Kidney epithelial cell (primary cell): ENCODE measurements at places on chromosomes 12 and 14.

DNA sequence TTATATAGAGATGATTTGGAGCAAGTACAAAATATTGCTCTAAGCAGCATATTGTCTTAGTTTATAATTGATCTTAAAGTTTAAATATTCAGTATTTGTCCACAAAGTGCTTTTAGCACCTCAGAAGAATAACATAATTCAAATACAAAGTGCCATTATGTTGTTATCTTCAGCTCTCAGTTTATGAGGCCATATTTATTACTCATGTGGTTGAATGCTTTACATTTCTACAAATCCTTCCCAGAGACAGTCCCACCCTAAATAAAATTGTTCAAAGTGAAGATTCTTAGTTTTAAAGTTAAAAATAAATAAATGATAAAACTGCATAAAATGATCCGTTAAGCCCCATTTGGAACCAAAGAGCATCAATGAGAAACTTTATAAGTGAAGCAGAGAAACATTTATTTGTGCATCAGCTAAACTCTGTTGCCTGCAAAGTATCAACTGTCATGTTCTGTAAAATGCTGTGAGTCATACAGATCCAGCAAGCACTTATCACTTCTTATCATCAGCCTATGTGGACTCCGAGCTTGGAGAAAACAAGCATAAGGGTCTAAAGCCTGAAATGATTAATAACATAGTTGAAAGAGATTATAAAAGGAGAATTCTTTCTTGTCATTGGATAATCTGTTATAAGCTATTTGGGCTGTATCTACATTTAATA lies 218.9 kb downstream of the ADAMTS20 start:
- no peak for DNase-seq

DNA sequence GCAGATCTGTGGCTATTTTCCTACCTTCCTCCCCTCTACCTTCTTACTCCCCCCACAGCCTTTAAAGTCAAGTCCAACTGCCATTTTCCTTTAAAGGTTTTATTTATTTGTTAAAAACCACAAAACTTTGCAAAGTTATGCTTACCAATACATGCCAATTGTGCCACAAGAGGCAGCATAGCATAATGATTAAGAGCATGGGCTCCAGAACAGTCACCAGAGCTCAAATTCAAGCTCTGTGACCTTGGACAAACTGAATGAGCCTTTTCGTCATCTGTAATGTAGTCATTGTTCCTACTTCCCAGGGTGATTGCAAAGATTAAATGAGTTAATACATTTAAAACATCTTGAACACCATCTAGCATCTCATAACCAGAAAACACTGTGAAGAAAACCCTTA lies 13.0 kb upstream of the FMNL3 start:
- no peak for DNase-seq

DNA sequence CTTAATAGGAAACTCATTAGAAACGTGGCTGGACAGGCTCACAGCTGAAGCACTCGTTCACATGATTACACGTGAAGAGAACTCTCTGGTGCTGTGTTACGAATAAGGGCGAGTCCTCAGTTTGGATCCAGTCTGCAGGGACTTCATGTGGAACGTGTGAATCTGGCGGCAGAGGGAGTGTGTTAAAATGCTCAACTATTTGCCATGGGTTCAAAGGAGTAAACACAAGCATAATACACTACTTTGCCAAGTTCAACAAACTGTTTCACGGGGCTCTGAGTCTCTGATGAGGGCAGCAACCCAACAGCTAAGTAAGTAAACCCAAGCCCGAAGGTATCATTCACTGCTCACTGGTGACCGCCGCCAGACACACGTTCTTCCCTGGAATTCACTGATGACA lies 42.4 kb downstream of the NUAK1 start:
- no peak for DNase-seq

DNA sequence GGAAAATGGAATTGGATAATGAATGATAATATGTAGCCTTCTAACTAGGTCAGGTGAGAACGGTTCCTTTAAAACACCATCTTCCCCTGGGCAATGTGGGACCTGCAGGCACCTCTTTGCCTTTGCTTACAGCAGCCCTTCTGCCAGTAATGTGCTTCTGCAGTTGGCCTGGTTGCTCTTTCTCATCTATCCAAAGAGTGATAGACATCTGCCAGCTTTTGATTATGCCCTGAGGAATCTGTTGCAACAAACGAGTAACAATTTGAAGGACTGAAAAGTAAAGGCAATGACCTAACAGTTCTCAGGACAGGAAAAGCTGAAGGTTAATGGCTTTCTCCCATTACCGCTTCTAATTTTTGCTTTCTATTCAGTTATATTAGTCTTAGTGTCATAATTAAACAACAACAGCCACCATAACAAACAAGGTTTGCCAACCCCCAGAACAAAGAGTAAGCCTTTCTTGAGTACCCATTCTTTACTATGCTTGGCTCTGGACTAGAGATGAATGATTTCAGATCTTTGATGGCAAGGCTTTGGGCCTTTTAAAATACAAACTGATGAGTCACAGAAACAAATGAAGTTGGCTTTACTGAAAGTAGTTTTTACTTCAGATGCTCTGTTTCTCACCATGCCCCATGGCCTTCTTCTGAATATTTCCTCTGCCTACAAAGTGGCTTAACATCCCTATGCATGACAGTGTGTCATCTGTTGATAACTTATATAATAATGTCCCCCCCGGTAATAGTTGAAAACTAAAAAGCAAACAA lies 76.1 kb upstream of the KRR1 start:
- no peak for DNase-seq

DNA sequence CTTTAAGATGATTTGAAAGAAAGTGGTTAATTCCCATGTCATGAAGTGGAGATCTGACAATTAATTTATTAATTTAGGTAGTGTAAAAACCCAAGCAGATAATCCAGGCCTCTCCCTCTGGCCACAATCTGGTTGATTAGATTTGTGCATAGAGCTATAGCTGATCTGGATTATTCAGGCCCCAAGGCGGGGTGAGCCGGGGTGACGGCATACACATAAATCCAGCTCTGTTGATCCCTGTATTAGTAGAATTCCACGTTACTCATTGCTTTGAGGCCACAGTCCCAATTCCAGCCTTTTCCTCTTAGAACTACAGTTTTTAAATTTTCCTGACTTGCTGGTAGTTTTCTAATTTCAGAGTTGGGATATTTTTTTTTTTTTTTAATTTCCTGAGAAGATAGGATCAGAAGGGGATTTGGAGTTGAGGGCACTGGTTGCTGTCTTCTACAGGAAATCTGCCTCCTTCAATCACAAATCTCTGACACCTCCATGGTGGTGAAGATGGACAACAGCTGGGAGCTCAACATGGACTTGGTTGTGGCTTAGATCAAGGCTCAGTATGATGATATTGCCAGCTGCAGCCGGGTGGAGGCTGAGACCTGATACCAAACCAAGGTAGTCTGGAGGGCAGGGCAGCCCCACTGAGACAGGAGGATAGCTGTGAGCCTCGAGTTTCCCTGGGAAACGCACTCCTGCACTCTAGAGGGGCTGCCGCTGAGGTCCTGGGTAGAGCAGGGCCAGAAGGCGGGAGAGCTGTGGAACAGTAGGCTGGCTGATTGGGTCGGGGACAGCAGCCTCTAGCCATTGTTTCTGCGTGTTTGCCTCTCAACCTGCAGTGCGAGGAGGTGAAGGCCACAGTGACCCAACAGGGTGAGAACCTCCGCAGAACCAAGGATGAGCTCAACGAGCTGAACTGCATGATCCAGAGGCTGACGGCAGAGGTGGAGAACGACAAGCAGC lies 19.4 kb downstream of the KRT85 start:
- no peak for DNase-seq

DNA sequence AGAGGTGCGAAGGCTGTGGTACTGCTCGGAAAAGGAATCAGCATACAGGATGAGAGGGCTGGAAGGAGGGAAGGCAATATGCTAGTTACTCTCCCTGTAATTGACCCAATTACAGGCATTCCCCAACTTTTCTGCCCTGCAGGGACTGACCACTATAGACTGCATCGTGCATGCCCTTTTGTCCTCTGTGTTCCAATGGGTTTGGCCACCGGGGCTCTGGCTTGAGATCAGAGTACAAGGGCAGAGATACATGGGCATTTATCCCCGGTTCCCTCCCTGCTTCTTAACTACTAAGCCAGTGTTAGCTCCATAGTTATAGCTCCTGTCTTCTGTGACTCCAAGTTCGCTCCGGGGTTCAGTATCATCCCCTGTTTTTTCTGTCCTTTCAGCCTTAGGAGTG lies 59.7 kb downstream of the GTF2A1 start:
- no peak for DNase-seq

GRCh38 chr12:132535019-132535418 lies 45.1 kb downstream of the FBRSL1 start:
- no peak for DNase-seq

DNA sequence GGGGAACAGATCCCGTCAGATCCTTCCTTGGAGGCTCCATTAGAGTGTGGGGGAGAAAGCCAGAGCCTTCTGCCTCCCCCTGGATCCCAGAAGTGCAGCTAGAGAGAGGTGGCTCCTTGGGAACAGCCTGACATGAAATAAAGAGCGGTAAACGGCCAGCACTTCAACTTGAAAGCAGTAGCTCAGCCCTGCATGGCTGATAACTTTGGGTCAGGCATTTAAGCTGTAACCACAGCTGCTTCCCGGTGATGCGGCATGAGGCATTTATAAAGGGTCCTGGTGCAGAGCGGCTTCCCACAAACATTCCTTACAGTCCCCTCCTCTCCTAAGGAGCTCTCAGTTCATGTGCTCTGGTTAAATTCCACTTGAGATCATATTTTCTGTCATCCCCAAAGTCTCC lies 960.3 kb downstream of the VRK1 start:
- DNase-seq: no peak

DNA sequence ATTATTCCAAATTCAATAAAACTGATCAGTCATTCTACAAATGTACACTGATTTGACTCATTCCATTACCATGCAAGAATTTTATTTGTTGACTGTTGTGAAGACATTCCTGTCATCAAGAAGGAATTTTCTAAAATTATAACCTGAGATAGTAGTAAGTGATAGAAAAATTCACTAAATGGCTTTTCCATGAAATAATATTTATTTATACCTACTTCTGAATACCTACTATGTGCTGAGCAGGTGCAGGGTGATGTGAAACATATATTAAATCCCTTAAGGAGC lies 841.7 kb downstream of the NRXN3 start:
- DNase-seq: no peak

- no peak for DNase-seq
These were observed 82.9 kb downstream of the BCL2L14 start for GRCh38 chr12:12153596-12153995.

DNA sequence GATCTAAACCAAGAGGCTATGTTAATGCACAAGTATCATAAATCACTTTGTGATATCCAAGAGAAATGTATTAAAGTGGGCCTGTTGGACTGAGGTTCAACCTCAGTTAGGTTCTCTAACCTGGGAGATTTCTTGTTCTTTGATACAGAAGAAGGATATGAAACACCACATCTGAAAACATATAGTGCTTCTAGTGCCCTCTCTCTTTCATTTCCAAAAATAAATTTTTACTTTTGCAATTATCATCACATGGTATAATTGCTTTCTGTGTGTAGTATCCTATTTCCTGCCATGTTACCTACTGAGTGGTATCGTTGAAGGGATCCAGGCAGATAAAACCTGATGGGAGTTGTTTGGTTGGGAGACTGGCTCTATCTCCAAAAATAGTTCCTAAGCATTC lies 264.9 kb downstream of the CCER1 start:
- no peak for DNase-seq

- DNase-seq: no peak
These were observed 40.4 kb downstream of the NIN start for GRCh38 chr14:50790589-50790988.

- no peak for DNase-seq
These were observed 27.4 kb upstream of the BATF start for GRCh38 chr14:75494896-75495295.

DNA sequence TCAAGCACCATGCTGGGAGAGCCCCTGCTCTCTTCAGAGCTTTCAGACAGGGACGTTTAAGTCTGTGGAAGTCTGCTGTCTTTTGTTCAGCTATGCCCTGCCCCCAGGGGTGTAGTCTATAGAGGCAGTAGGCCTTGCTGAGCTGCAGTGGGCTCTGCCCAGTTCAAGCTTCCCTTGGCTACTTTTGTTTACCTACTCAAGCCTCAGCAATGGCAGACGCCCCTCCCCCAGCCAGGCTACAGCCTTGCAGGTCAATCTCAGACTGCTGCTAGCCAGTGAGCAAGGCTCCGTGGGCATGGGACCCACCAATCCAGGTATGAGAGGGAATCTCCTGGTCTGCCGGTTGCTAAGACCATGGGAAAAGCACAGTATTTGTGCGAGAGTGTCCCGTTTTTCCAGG lies 37.4 kb upstream of the C12orf71 start:
- no peak for DNase-seq

GRCh38 chr14:67517083-67517482 lies 16.0 kb upstream of the PLEKHH1 start:
- no peak for DNase-seq

- DNase-seq: no peak
These were observed 180.9 kb downstream of the AEBP2 start for GRCh38 chr12:19620222-19620621.

- DNase-seq: no peak
These were observed 8.6 kb downstream of the SLC6A13 start for GRCh38 chr12:254039-254438.

DNA sequence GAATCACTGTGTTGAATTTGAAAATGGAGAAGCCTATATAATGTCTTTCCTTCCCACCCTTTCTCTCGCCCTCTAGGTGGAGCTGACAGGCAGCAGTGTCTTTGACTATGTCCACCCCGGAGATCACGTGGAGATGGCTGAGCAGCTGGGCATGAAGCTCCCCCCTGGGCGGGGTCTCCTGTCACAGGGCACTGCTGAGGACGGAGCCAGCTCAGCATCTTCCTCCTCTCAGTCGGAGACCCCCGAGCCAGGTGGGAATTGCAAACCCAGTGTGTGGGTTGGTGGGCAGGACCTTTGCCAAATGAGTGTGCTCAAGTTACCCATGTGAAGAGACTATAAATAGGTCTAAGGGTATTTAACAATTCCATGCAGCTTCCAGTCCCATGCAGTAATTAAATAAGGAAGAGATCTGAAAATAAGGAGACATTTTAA lies 274.7 kb downstream of the EGLN3 start:
- DNase-seq: no peak

DNA sequence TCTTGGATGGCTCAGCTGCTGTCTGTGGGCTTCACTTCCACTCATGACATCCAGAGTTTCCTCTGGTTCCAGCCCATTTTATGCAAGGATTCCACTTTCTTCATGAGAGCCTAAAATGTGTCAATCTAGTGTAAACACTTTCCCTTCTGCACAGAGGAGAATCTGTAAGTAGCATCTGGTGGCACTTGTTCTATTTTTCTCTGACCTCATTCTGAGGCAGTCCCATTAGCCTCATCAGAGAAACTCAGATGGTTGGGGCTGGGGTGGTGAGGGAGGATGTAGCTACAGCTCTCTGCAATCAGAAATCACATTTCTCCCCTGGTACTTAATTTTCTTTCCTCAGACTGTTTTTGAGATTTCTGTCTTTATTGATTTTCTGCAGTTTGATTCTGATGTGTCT lies 81.6 kb downstream of the PRMT8 start:
- no peak for DNase-seq

GRCh38 chr14:68266998-68267397 lies 447.4 kb downstream of the RAD51B start:
- no peak for DNase-seq

DNA sequence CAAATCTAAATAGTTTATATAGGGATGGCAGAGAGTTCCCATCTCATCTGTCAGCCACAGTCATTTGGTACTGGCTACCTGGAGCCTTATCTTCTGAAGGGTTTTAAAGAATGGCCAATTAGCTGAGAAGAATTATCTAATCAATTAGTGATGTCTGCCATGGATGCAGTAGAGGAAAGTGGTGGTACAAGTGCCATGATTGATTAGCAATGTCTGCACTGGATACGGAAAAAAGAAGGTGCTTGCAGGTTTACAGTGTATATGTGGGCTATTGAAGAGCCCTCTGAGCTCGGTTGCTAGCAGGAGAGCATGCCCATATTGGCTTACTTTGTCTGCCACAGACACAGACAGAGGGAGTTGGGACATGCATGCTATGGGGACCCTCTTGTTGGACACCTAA lies 7.9 kb upstream of the OAS2 start:
- no peak for DNase-seq
